ENCODE measurements at places on chromosomes 2 and 18.
A peak's percentile ranks its signal among the peaks of the same experiment; 100 is the strongest.

DNA sequence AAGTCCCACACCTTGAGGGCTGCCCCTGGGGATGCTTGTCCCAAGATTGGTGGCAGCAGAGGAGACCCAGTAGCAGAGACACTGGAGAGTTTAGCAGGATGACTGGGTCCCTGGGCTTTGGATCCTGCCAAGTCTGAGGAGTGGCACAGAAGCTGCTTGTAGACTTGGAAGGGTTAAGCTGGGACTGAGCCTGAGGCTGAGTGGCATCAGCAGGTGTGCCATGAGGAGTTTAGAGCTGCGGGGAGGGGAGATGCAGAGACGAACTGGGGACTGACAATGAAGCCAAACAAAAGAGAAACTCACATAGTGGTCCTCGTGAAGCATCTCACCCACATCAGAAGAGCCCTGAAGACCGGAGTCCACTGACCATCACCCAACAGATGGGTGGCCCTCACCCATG is 329.7 kb upstream of the KLHL29 start:
- H3K4me1 ChIP-seq, result no peaks in the 10 kb centered on the region
- H3K27ac ChIP-seq, result no peak overlapping the region
- H3K36me3 ChIP-seq, result no peaks in the 10 kb centered on the region
- DNase-seq, result no peak
- no peak overlapping the region for H3K4me3 ChIP-seq
- H3K27me3 ChIP-seq, result no peaks in the 10 kb centered on the region

GRCh38 chr2:124289615-124290014 is 264.5 kb downstream of the CNTNAP5 start:
- no peaks in the 10 kb centered on the region for H3K36me3 ChIP-seq
- no peaks in the 10 kb centered on the region for H3K27me3 ChIP-seq
- DNase-seq, result no peak
- no peak overlapping the region for H3K27ac ChIP-seq
- no peak overlapping the region for H3K4me3 ChIP-seq

- H3K27ac ChIP-seq, result no peak overlapping the region
- H3K4me1 ChIP-seq, result no peaks in the 10 kb centered on the region
- no peak for DNase-seq
- H3K4me3 ChIP-seq, result no peak overlapping the region
Measured at GRCh38 chr18:49739275-49739674, 74.1 kb downstream of the ACAA2 start.

- no peaks in the 10 kb centered on the region for H3K27me3 ChIP-seq
- no peaks in the 10 kb centered on the region for H3K36me3 ChIP-seq
- H3K4me1 ChIP-seq, result peaks cover 86% of the 10 kb centered on the region
- H3K27ac ChIP-seq, result no peak overlapping the region
- H3K4me3 ChIP-seq, result no peak overlapping the region
- no peak for DNase-seq
Measured at GRCh38 chr2:215622837-215623236, 187.0 kb upstream of the FN1 start.

- no peak overlapping the region for H3K27ac ChIP-seq
- no peak overlapping the region for H3K4me3 ChIP-seq
- H3K4me1 ChIP-seq, result no peaks in the 10 kb centered on the region
- no peaks in the 10 kb centered on the region for H3K36me3 ChIP-seq
- H3K27me3 ChIP-seq, result no peaks in the 10 kb centered on the region
- no peak for DNase-seq
Measured at GRCh38 chr18:71919211-71919610, 624.9 kb downstream of the CBLN2 start.

- peaks cover 26% of the 10 kb centered on the region for H3K36me3 ChIP-seq
- no peak for DNase-seq
- H3K27ac ChIP-seq, result no peak overlapping the region
- no peak overlapping the region for H3K4me3 ChIP-seq
- no peaks in the 10 kb centered on the region for H3K4me1 ChIP-seq
Measured at GRCh38 chr18:35982409-35983114, 10.1 kb downstream of the RMP24 start.

DNA sequence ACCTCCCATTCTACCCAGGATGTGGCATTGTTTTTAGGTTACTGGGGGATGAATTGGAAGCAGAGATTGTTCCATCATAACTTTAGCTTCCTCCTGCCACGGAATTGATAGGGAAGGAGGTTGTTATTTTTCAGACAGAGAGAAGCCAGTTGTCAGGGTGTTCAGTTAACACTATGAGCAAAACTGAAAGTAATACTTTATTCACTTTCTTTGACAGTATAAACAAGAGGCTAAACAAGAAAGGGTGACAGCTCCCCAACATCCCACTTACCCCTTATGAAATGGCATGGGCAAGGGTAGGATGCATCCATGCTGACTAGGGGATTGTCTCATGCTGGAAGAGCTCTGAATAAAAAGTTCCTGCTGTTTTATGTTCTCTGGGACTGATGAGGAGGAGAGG is 36.4 kb upstream of the GAREM1 start:
- H3K27ac ChIP-seq, result no peak overlapping the region
- H3K27me3 ChIP-seq, result no peaks in the 10 kb centered on the region
- H3K4me1 ChIP-seq, result no peaks in the 10 kb centered on the region
- H3K4me3 ChIP-seq, result no peak overlapping the region
- DNase-seq, result no peak

DNA sequence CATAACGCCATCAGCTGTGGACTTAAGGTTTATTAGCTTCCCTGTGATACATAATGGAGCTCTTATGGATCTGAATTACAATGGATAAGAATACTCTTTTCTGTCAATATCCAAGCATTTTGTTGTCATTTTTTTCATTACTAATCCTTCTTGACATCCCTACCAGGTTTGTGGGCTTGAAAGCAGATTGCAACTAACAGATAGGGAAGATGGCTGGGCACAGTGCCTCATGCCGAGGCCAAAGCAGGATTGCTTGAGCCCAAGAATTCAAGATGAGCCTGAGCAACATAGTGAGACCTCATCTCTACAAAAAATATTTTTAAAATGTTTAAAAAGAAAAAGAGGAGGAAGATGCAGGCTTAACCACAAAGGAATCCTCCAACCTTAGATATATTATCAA is 42.4 kb downstream of the ASXL2 start:
- no peak overlapping the region for H3K4me3 ChIP-seq
- H3K27me3 ChIP-seq, result no peaks in the 10 kb centered on the region

GRCh38 chr2:191299866-191300265 is 54.7 kb downstream of the MYO1B start:
- no peak for DNase-seq
- no peaks in the 10 kb centered on the region for H3K27me3 ChIP-seq
- H3K36me3 ChIP-seq, result peaks cover 28% of the 10 kb centered on the region
- H3K4me1 ChIP-seq, result peaks cover 21% of the 10 kb centered on the region
- no peak overlapping the region for H3K27ac ChIP-seq

GRCh38 chr18:77178559-77178958 is 46.0 kb upstream of the MBP start:
- no peaks in the 10 kb centered on the region for H3K36me3 ChIP-seq
- H3K27ac ChIP-seq, result no peak overlapping the region
- no peaks in the 10 kb centered on the region for H3K4me1 ChIP-seq
- H3K27me3 ChIP-seq, result no peaks in the 10 kb centered on the region
- H3K4me3 ChIP-seq, result no peak overlapping the region
- no peak for DNase-seq

GRCh38 chr2:23351388-23352141 is 33.4 kb upstream of the KLHL29 start:
- no peak overlapping the region for H3K27ac ChIP-seq
- H3K36me3 ChIP-seq, result no peaks in the 10 kb centered on the region
- H3K27me3 ChIP-seq, result peaks cover 8% of the 10 kb centered on the region

- no peak overlapping the region for H3K27ac ChIP-seq
- no peak for DNase-seq
- H3K27me3 ChIP-seq, result no peaks in the 10 kb centered on the region
- no peaks in the 10 kb centered on the region for H3K36me3 ChIP-seq
Measured at GRCh38 chr2:33107690-33108482, 161.1 kb downstream of the LTBP1 start.

- DNase-seq, result peak; percentile 74
- no peaks in the 10 kb centered on the region for H3K27me3 ChIP-seq
- no peaks in the 10 kb centered on the region for H3K36me3 ChIP-seq
- no peak overlapping the region for H3K4me3 ChIP-seq
- peaks cover 32% of the 10 kb centered on the region for H3K4me1 ChIP-seq
- H3K27ac ChIP-seq, result no peak overlapping the region
Measured at GRCh38 chr2:26330114-26330549, 15.8 kb upstream of the SELENOI start.

DNA sequence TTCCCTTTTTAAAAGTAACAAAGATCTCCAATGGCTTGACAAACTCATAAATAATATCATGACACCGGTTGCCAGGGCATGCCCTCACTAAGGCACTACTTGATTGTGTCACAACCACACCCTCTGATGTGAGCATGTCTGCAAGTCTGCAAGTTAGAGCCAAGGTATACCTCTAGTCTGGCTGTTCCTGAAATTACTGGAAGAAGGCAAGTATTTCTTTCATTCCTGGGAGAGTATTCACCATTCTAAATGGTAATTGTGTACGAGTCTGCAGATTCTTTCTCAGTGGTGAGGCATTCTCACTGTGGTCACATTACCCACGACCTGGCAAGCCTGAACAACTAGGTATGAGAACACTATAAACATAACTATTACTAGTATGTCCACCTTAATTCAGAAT is 25.7 kb upstream of the RNU4ATAC start:
- no peak overlapping the region for H3K27ac ChIP-seq
- no peak for DNase-seq
- H3K4me3 ChIP-seq, result no peak overlapping the region
- H3K36me3 ChIP-seq, result peaks cover 52% of the 10 kb centered on the region
- H3K4me1 ChIP-seq, result peaks cover 10% of the 10 kb centered on the region

DNA sequence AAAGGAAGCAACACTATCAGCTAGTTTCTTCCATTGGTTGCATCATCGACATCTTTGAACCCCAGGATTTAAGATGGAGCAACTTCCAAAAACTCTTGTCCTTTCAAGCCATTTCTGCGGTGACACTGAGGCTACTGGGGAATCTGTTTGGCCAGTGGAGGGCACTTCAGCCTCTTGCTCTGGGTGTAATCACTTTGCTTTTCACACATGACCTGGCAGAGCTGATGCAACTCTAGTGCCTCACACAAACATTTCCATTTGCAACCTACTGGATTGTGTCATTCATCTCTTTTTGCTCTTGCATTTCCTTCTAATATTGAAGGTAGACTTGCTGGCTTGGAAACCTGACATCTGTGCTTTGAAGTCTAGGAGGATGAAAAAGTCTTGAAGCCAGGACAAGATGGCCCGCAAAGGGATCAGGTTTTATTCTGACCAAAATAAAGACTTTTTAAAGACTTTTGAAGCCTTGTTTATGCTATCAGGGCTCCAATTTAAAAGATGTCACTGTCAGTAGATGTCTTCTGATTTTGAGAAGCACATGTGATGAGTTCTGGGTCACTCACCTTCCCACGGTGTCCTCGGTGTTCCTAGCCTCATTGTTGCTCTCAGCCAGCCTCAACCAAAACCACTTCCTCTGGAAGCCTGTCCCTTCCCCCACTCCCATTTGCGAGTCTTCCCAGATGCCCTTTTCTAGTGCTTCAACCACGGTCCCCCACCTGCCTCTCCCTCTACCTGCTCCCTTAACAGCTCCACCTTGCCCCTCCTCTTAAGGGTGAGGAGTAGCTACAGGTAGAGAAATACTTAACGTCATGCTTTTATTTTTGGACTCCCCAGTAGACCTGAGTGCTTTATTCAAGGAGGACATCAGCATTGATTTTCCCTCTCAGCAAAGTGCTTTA is 69.7 kb upstream of the KCNE4 start:
- no peak overlapping the region for H3K27ac ChIP-seq
- H3K4me3 ChIP-seq, result no peak overlapping the region
- no peaks in the 10 kb centered on the region for H3K36me3 ChIP-seq
- peak; percentile 52 for DNase-seq

GRCh38 chr2:224242561-224242960 is 159.3 kb downstream of the FAM124B start:
- no peak for DNase-seq
- H3K4me1 ChIP-seq, result peaks cover 11% of the 10 kb centered on the region
- no peaks in the 10 kb centered on the region for H3K27me3 ChIP-seq

DNA sequence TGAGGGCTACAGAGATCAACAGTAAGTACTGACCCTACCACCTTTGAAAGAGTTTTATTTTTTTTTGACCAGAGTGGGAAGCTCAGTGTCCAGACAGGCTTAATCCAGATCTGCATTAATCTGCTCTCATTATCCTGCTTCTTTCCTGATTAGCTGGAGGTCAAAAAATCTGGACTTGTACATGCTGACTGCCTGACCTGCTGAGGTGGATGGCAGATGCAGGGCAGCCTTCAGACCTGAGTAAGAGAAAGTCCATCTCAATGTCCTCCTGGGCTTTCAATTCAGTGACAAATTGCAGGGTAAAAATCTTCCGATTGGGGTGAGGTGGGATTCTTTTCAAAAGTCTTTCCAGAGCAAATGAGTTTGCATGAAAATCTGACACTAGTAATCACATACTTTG is 998.8 kb upstream of the PIK3C3 start:
- no peaks in the 10 kb centered on the region for H3K27me3 ChIP-seq
- no peak overlapping the region for H3K27ac ChIP-seq
- H3K4me1 ChIP-seq, result no peaks in the 10 kb centered on the region
- no peak overlapping the region for H3K4me3 ChIP-seq

GRCh38 chr2:71778936-71779773 is 325.8 kb downstream of the DYSF start:
- H3K4me3 ChIP-seq, result no peak overlapping the region
- H3K27ac ChIP-seq, result no peak overlapping the region
- no peak for DNase-seq
- peaks cover 2% of the 10 kb centered on the region for H3K27me3 ChIP-seq

- no peak overlapping the region for H3K27ac ChIP-seq
- no peak for DNase-seq
- no peak overlapping the region for H3K4me3 ChIP-seq
- H3K4me1 ChIP-seq, result no peaks in the 10 kb centered on the region
Measured at GRCh38 chr2:240213476-240214421, 73.3 kb upstream of the OTOS start.

DNA sequence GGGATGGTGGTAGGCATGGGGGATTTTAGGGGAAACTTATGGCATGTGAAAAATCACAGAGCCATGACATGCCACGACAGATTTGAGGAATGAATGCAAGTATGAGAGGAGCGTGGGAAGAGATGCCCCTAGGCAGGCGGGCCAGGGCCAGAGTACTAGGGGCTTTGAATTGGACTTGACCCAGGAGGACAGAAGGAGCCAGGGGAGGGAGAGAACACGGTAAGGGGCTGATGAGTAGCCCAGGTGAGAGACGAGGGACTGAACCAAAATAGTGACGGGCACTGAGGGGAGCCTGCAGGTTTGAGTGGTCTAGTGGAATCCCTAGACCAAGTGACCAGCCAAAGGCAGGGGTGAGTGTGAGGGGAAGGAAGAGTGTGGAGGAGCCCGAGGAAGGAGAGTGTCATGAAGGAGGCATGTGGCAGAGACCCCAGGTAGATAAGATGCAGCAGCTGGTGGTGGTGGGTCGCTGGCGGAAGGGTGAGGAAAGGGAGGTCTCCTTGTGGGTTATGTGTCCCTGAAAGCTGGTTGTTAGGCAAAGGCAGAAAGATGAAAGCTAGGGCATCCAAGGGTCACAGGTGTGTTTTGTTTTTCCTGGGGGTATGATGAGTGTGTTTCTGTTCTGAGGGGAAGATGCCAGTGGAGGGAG is 48.7 kb downstream of the ZBTB7C start:
- H3K4me1 ChIP-seq, result no peaks in the 10 kb centered on the region
- H3K36me3 ChIP-seq, result no peaks in the 10 kb centered on the region
- no peak overlapping the region for H3K27ac ChIP-seq
- no peak overlapping the region for H3K4me3 ChIP-seq
- no peak for DNase-seq
- peaks cover 17% of the 10 kb centered on the region for H3K27me3 ChIP-seq
